NCI-H446 treated with DMSO at 0.1 percent for 48 hours (cell line): ENCODE measurements at places on chromosomes 7 and 10.
A peak's percentile ranks its signal among the peaks of the same experiment; 100 is the strongest.

GRCh38 chr10:8663131-8663530 is 608.6 kb downstream of the GATA3 start:
- DNase-seq: no peak

- no peak for DNase-seq
Observed at GRCh38 chr7:110507369-110507768, 583.6 kb upstream of the LRRN3 start.

- no peak for DNase-seq
Observed at GRCh38 chr10:22333167-22333974, 11.9 kb upstream of the SPAG6 start.

DNA sequence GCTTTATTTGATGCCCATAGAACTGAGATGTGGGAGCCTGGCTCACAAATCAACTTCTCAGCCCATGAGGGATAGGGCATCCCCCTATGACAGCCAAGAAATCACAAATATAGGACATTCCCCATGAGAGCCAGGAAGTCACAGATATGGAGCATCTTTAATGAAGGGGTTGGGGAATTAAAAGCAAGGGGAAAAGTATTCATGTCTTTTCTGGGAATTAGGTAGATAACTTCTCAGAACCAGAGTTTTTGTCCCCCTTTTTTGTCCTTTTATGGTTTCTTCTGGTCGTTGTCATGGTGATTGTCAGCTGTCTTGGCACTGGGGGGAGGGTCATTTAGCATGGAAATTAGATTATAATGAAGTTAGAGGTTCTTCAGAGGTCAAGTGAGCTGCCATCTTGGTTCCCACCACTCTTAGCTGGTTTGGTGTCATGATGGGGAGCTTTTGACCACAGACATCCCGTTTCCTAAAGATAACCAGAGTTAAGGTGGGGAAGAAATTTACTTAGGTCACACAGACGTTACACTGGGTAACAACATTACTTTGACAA is 56.9 kb downstream of the NOD1 start:
- no peak for DNase-seq

DNA sequence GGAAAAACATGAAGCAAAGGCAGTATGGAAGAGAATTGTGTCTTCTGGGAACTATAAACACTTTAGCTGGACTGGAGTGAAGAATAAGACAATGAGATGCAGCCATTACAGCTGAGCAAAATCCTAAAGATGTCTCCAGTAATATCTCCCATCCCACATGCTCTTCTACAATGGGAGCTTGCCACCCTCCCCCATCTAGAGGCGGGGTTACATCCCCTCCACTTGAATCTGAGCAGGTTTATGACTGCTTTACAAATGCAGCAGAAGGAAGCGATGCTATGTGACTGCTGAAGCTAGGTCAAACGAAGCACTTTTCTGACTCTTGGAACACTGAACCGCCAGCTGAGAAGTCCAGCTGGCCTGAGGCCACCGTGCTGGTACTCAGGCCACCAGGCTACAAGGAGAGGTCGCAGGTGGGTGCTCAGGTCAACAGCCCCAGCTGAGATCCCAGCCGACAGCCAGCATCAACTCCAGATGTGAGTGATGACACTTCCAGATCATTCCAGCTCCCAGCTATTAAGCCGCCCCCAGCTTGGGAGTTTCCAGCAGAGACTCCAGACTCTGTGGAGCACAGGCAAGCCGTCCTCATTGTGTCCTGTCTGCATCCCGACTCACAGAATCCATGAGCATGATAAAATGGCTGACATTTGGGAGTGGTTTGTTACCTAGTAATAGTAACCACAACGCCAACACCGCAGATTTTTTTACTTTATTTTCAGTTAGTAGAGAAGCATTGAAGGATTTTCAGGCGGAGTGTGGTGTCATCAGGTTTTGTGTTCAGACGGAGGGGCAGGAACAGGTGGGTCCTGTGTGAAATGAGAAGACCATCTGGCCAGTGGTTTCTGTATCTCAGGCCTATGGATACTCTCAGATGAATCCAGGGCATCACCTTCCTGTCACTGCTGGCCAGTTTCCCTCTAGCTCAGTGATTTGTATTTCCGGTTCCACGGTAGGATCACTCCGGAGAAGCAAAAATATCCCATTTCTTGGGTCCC is 89.3 kb downstream of the NPY start:
- DNase-seq: no peak

DNA sequence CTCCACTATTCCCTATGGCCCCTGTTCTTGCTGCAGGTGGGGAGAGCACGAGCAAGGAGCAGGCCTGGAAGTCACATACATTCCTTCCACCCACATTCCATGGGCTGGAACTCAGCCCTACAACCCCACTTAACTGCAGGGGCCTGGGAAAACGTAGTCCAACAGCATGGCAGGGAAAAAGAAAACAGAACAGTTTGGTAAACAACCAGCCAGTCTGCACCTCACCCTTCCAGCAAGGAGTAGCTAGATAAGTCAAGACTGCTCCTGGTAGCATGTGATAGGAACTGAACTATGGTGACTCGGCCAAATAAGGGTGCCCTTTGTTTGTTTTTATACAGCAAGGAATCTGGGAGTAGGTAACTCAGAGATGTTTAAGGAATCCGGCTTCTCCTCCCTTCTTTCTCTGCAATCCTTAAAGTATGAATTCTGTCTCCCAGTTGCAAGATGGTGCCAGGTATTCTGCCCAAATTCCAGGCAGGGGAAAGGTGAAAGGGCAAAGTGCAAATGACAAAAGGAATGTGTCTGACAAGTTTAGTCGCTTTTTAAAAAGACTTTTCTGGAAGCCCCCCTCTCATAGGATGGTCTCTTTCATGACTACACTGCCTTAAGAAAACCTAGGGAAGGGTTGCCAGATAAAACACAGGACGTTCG is 311.7 kb upstream of the NEBL start:
- DNase-seq: no peak

DNA sequence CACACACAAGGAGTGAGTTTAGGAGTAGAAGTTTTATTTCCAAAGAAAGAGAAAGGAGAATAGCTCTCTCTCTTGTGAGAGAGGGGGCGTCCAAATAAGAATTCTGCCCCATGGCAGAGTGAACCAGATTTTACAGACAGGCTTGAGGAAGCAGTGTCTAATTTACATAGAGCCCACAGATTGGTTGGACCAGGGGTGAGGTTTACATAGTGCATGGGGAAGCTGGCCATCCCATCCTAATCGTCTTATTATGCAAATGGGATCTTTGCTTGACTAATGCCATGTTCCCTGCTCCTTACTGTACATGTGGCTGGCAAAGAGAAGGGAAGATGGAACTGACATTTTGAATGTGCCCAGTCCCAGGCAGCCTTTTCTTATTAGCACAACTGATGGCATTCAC is 60.0 kb upstream of the ACSM6 start:
- no peak for DNase-seq

GRCh38 chr10:24707445-24707844 is 16.2 kb downstream of the ARHGAP21 start:
- DNase-seq: no peak

DNA sequence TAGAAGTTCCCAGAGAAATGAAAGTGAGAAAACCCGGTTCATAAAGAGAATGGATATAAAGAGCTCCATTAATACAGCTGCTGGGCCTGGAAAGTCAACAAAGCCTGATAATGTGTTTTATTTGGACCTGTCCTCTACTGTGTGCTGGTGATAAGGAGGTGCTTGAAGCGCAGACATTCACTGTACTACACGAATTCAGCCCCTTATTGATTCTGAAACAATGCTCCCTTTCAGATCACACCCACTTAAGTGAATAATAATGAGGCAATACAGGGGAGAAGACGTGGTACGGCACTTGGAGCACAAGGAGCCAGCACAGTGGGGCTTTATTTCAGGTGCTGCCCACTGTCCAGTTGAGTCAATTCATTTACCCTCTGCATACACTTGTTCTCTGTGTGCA is 260.8 kb downstream of the FGFR2 start:
- no peak for DNase-seq

- no peak for DNase-seq
Observed at GRCh38 chr10:132406750-132407149, 9.8 kb downstream of the PWWP2B start.

GRCh38 chr10:4025339-4025738 is 240.3 kb upstream of the KLF6 start:
- no peak for DNase-seq

DNA sequence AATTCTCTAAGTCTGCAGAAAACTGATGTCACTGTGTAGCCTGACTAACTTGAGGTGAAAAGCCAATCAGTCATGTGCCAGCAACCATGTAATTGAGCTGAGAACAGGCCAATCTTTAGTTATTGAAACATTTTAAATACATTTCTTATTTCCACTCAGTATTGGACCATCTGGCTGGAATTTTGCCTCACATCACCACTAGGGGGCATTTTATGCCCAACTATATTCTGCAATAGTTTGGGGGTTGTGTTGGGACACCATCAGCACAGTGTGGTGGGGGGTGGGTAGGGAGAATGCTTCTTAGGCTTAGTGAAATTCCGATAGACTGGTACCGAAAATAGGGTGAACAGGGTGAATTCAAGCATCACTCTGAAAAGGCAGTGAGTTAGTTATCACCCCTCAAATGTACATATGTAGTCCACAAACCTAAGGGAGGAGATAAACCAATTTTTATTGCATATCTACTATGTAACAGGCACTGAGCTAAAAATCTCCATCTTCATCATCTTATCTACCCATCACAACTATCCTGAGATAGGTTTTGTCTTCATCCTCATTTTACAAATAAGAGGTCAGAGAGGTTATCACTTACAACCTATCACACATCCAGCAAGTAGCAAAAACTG is 17.8 kb downstream of the NPSR1 start:
- peak; percentile 11 for DNase-seq

DNA sequence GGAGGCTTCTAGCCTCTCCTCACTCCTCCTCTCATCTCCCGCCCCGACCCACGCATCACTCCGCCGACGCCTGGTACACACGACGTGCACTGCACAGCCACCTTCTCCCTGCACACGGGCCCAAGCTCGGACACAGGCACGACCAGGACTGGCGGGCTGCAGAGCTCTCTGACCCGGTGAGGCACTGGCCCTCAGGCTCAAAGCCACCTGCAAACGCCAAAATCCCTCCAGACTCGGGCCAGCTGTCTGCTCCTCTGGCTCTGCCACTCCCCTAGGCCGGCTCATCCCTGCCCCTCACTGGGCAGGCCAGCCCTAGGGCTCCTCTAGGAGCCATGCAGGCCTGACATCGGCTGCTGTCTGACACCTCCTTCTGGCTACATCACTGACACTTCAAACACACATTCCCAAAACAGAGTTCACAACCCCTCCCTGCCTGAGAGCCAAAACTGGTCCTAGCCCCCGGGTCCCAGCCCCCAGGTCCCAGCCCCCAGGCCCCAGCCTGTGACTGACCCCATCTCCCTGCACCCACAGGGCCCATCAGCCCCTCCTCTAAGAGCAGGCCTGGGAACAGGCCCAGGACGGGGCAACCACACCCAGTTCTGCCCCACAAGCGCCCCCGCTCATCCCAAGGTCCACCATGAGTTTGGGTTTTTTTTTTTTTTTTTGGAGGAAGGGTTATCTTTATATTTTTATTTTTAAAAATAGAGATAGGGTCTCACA is 35.1 kb downstream of the MAD1L1 start:
- no peak for DNase-seq

DNA sequence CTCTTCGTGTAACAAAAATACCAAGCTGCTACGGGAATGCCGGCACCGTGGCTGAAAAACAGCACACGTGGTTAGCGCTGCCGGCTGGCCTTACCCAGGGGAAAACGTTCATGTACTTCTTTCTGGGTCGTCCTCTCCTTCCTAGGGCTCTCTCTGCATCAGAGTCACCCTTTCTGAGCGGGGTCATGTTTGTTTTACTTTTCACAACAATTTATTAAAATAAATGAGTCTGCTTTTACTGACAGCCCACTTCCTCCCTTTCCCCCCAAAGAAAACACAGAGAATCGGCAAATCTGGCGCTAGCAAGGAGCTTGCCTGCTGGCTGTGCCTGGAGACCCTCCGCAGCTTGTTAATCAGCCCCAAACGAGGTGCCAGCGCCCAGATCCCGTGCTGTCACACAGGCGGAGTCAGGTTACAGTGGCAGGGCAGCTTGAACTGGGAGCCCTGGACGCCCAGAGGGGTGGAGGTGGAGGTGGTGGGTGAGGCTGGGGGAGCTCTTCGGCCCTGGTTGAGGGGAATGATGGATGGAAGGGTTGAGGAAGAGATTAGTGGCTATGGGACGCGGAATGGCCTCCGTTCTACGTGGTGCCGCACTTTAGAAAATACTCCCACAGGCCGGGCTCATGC is 162.2 kb upstream of the TNS3 start:
- DNase-seq: no peak

GRCh38 chr7:122532406-122533269 is 166.3 kb downstream of the RNF133 start:
- no peak for DNase-seq

DNA sequence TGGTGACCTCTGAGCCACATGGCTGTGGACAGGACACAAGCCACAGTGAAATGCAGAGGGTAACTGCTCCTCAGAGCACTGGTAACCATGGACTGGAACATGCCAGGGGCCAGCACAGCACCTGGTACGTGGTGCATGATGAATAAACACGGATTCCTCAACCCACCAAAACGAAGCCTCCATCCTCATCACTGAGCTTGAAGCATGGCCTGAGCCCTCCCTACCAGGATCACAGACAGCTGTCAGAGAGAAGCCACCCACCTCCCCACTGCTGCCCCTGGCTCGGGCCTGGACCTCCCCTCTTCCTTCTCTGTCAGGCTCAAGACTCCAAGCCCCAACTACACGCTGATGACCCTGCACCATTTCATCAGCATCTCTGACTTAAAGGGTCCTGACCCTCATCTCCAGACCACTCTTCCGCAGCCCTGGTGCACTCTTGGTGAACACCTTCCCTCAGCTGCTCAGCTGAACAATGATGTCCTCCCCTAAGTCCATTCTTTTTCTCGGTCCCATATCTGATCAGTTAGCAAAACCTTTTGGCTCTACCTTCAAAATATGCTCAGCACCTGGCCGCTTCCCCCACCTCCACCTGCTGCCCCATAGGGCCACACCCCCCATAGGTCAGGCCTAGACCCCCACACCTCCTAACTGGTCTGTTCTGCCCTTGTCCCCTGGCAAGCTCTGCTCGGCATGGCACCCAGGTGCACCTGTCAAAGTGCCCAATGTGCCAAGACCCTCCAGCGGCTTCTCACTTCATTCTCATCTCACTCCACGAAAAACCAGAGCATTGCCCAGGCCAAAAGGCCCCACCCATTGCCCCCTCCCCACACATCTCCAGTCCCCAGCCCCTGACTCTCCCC is 141.1 kb downstream of the MAPK8 start:
- DNase-seq: no peak

- peak; percentile 36 for DNase-seq
Observed at GRCh38 chr7:19919261-19920095, 146.1 kb upstream of the TMEM196 start.

DNA sequence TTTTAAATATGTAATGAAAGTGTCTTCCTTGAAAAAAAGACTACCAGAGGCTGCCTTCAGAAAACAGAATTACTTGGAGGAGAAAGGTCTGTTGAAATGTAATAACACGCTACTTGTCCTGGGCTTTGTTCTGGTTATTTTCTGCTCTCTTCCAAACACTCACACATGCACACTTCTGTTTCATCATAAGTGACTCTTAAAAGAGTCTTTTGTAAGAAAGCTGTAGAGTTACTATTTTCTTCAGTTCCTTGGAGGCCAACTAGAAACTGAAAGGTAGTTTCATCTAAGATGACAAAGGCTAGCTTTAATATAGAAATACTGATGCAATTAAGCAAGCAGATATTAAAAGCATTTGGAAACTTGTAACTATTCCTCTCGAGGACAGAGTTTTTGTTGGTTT is 39.1 kb downstream of the TASOR2 start:
- no peak for DNase-seq

- no peak for DNase-seq
Observed at GRCh38 chr7:40471891-40472290, 337.1 kb downstream of the SUGCT start.

- DNase-seq: no peak
Observed at GRCh38 chr7:91462316-91462715, 198.1 kb downstream of the FZD1 start.

- DNase-seq: no peak
Observed at GRCh38 chr10:108348215-108348614, 1183.7 kb upstream of the SORCS1 start.
